ENCODE measurements at places on chromosomes 16 and 17.
A peak's percentile ranks its signal among the peaks of the same experiment; 100 is the strongest.

DNA sequence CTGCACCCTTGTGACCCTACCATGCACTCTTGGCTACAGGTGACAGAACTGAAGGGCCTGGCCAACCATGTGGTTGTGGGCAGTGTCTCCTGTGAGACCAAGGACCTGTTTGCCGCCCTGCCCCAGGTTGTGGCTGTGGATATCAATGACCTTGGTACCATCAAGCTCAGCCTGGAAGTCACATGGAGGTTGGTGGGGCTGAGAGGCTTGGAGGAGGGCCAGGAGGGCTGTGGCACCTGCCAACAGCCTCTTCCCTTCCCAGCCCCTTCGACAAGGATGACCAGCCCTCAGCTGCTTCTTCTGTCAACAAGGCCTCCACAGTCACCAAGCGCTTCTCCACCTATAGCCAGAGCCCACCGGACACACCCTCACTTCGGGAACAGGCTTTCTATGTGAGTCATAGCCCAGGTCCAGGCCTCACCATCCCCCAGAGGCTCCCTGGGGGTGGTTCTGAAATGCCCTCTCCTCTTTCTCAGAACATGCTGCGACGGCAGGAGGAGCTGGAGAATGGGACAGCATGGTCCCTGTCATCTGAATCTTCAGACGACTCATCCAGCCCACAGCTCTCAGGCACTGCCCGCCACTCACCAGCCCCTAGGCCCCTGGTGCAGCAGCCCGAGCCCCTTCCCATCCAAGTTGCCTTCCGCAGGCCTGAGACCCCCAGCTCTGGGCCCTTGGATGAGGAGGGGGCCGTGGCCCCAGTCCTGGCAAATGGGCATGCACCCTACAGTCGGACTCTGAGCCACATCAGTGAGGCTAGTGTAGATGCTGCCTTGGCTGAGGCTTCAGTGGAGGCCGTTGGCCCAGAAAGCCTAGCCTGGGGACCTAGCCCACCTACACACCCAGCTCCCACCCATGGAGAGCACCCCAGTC, 13.0 kb downstream of the RIPOR1 start:
- DNase-seq = no peak

DNA sequence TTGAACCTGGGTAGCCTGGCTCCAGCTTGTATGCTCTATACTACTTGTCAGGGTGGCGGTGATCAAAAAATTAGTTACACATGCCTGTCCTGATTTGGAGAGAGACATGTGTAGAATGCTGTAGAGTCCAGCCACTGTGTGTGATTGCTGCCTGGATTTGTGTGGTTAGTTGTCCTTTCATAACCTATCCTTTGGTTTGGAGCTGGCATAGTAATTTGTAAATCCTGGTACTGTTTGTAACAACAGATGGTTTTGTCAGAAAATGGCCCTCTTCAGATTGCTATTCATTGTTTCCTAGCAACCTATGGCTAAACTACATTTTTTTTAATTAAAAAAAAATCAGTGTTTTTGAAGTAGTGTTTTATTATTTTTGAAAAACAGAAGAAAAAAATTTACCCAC, 30.5 kb downstream of the ETV4 start:
- no peak for DNase-seq

GRCh38 chr17:14125518-14126137, 56.3 kb downstream of the COX10 start:
- DNase-seq = no peak

GRCh38 chr16:27236635-27237218, 31.8 kb downstream of the NSMCE1 start:
- DNase-seq = no peak

DNA sequence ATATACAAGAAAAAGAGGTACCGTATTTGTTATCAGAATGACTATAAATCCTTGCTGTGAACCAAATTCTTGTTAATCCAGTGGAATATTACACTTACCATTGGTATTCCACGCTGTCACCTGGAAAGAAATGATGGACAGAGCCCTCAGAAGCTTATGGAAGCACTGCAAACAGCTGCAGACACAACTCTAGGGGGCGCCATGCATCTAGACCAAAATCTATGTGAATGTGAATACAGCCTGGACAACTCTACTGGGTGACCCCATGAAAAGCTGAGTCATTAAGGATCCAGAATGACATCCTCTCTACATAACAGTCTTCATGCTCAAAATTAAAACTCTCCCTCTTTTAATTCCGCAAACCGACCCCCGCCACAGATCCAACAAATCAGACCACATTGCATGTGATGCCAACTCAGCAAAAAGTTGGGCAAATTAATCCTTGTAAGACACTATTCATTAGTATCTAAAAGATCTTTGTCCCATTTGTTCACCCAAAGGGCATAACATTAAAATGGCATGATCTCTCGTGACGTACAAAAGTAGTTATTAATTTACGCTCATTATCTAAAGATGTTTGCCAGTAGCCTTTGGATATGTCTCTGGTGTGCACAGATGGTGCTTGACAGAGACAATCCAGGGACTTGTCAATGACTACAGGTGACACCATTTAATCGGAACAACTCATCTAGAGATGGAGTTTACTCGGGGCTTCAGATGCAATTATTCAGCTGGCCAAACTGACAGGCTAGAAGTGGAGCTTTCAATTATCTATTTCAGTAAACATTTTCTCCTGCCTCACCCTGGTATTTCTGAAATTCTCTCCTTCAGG, 552.7 kb upstream of the PSMD7 start:
- DNase-seq = no peak

- no peak for DNase-seq
Observed at GRCh38 chr17:68821860-68822696, 133.1 kb downstream of the ABCA8 start.

DNA sequence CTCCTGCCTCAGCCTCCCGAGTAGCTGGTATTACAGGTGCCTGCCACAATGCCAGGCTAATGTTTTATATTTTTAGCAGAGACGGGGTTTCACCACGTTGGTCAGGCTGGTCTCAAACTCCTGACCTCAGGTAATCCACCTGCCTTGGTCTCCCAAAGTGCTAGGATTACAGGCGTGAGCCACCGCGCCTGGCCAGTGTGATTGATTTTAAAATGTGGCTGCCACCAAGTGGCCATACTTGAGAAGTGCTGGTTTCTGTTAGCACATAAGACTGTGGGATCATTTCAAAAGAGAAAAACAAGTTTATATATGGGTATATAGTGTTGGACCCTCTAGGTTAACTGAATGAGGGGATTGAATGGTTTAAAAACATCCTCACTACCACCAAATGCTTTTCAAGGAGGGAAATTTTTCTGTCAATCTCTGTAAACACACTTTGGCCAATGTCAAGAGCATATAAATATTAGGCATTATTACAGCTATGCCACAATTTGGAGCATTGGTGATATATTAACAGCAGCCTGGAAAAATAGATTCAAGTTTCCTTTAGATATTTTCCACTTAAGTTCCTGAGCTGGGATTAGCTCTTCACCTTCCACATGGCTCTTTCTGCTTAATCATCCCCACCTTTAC, 13.5 kb upstream of the DHRS13 start:
- peak; percentile 21 for DNase-seq

DNA sequence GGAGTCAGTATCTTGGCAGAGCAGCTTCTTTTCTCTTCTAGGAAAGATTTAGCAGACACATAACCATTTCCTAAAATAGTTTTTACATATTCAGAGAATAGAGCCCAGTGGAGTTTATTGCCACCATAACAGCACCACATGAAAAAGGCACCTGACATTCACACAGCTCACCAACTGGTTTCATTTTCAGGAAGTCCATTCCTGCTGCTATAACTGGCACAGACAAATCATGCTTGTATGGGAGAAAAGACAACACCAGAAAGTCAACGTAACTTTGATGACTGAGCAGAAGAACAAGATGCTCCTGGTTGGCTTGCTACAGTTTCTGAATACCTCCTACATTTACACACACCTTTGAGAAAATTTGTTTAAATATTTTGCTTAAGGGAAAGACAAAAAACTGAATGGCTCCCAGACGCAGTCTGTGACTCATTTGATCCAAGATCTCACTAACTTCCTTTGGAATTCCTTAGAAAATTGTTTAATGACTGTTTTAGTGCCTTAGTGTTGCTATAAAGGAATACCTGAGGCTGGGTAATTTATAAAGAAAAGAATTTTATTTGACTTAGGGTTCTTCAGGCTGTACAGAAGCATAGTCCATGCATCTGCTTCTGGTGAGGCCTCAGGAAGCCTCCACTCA, 1380.6 kb downstream of the CDH8 start:
- DNase-seq = no peak

DNA sequence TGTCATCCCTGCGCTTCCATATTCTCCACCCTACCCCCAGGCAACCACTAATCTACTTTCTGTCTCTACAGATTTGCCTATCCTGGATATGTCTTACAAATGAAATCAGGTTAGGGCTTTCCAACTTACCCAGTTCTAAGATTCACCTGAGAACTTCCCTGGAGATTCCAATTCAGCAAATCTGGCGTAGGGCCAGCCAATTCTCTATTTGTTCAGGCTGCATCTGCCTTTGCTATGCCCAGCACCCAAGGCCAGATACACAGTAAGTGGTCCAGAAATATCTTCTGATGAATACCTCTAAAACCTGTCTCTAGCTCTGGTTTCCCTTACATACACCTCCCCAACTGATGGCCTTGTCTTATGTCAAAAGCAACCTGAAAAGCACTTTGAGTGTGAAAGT, 10.4 kb upstream of the CTCF start:
- DNase-seq = no peak

DNA sequence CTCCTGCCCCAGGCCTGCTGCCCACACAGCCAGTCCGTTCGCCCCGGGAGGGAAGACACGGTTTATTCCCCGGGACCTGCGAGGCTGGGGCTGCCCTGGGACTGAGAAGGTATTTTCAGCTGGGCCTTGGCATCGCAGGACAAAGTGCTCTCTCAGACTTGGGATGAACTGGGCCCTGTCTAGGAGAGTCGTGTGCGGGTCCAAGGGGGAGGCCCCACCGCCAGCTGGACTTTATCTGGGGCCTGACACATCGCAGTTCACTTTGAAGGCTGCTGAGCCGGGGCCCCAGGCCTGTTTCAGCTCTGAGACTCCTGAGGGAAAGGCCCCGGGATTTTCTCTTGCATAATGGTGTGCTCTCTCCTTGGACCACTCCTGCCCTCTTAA, 6.8 kb downstream of the CRISPLD2 start:
- no peak for DNase-seq

DNA sequence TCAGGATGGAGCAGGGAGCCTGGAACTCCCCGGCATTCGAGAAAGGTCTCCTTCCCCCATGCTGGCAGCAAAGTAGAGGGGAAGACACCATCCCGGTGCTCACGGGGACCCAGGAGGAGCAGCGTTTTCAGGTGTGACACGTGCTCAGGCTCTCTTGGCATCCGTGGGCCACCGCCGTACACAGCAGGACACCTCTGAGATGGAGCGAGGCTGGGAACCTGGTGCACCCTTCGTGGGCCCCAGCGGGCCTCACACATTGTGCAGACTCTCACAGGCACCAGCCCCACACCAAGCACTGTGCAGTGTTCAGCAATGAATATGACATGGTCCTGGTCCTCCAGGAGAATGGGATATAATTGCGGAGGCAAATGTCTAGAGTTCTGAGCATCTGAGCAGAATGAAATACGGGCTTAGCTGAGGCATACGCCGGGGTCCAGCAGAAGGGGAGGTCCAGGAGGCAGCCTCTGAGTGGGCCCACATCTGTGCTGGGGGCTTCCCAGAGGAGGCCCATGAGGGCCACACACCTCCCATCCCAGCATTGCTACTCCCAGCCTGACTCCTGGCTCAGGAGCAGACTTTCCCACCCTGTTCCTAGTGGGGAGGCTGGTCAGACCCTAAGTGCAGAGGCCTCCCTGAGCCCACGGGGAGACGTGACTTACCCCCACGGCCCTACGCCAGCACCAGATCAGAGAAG, 72.6 kb downstream of the ABR start:
- no peak for DNase-seq

DNA sequence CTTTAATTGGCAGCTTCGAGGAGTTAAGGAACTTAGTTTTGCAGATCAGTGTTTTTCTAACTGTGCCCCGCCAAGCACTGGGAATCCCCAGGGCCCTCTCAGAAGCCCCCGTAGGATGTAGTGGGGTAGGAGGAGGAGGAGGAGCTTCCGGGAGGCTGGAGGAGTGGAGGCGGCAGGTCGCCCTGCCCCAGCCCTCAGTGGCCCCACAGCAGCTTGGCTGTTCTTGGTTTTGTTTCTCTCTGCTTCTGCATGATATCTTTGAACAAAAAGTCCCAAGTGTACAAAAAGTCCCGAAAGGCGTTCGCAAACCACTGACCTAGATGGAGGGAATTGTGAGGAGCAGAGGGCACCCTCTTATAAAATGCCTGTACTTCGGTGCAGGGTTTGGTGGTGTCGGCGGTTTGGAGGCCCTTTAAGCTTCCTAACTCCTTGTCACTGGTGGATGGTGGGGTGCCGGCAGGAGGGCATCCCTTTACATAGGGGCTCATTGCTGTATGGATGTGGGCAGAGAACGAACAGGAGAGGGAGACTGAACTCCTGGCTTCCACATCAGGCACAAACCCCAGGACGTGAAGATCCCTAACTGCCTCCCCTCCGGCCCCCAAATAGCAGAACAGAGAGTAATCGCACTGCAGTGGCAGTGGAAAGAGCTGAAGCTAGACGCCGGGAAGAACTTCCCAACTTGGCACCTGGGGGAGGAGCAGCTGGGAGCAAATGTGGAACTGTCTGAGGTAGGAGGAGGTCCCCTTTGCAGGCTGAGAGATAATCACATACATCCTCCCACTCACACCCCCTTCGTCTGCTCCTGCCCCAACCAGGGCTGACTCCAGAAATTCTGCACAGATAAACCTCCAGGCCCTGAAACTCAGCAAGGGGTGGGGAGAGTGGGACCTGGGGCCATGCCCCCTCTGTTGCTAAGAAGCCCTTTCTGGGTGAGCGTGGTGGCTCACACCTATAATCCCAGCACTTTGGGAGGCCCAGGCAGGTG, 20.1 kb downstream of the EPOP start:
- no peak for DNase-seq

DNA sequence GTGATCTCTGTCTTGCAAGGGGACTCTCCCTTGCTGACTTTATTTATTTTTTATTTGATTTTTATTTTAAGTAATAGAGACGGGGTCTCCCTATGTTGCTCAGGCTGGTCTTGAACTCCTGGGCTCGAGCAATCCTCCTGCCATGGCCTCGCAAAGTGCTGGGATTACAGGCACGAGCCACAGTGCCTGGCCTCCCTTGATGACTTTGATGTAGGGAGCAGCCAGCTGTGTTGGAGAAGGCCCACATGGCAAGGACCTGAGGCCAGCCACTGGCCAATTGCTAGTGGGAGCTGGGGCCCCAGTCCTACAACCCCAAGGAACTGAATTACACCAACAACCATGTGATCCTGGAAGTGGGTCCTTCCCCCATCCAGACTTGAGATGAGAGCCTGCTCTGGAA, 81.8 kb downstream of the CNGB1 start:
- no peak for DNase-seq

All from activated T-cell treated with anti-CD3 and anti-CD28 coated beads for 4 hours (primary cell).